ENCODE measurements at places on chromosomes 12 and 14.
A peak's percentile ranks its signal among the peaks of the same experiment; 100 is the strongest.

- no peak for DNase-seq
Observed at GRCh38 chr14:41699486-41699885, 92.8 kb downstream of the LRFN5 start.

DNA sequence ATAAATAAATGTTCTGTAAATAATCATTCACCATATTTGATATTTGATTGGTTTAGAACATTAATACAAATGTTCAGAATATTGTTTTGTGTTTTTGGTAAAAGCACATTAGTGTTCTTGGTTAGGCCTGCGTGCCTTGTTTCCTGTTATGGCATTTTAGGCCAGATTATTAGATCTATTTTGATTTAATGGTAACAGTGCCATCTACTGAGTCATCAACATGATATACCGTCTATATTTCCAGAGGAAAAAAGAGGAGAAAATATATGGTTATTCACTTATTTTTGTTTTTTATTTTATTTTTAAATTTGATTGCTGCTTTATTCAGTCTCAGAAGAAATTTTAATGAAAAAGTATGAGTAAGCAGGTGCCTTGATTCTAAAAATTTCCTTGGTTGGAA lies 60.3 kb downstream of the GPHN start:
- no peak for DNase-seq

- no peak for DNase-seq
Observed at GRCh38 chr12:127822809-127823411, 444.1 kb upstream of the TMEM132C start.

GRCh38 chr14:96231056-96231455 lies 25.0 kb upstream of the BDKRB1 start:
- no peak for DNase-seq

DNA sequence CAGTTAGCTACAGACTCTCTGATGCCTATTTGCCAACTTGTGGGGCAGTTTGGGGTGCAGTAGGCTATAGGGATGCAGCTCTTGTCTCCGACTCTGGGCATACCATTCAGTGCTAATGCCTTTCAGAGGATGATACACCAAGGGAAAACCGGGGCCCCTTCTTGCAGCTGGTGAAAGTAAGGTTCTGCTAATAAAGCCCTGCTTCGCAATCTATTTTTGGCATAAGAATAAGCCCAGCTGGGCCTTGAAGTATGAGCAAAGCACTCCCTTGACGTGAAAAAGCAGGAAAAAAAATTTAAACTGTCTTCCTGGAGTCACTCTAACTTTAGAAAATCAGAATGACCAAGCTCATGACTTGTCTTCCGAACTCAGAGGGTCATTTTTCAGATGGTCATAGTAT lies 124.1 kb upstream of the RBM19 start:
- DNase-seq: no peak

GRCh38 chr14:72480464-72481243 lies 413.2 kb downstream of the DPF3 start:
- DNase-seq: no peak

- DNase-seq: no peak
Observed at GRCh38 chr12:3684449-3685051, 68.4 kb downstream of the CRACR2A start.

DNA sequence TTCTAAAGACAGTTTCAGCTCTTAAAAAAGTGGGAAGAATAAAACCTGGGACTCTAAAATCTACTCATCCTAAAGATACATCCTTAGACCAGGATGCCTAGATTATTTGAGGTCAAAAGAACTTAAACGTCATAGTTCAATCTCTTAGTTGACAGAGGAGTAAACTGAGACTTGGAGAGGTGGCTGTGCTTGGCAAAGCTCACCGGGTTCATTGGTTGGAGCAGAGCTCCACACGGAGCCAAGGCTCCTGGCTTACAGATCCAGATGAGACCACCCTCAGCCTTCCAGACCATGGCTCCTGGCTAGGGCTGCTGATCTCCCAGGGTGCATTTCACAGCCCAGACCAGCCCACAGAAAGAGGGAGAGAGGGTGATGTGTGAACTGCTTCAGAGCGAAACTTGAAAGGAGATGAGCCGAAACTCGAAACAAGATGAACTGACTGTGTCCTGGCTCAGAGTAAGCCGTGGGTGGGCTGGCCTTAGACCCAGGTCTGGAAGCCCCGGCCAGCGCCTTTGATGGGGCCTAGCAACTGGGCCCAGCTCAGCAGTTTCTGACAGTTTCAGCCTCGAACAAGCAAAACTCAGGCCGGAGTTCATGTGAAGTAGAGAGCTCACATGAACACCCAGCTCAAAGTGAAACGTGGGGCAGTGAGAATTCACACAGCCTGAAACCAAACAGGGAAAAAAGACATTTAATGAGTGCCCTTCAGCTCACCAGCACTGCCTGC lies 1044.8 kb downstream of the BCL11B start:
- peak; percentile 26 for DNase-seq

DNA sequence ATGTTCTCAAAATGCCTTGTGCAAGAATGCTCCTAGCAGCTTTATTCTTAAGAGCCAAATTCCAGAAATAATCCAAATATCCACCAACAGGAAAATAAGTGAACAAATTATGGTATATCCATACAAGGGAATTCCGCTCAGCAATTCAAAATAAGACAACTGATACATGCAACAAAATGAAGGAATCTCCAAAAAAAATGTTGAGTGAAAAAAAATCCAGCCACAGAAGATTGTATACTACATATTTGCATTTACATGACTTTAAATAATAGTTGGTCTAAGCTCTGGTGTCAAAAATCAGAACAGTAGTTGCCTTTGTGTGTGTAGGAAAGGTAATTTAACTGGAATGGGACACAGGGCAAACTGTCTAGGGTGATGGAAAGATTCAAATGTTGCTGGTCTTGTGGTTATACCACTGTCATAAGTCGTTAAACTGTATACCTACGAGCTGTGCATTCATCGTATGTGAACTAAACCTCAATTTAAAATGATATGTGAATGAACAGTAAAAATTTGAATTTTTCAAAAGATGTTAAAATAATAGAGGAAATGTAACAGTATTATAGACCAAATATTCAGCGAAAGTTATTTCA lies 3.2 kb downstream of the CD69 start:
- no peak for DNase-seq

DNA sequence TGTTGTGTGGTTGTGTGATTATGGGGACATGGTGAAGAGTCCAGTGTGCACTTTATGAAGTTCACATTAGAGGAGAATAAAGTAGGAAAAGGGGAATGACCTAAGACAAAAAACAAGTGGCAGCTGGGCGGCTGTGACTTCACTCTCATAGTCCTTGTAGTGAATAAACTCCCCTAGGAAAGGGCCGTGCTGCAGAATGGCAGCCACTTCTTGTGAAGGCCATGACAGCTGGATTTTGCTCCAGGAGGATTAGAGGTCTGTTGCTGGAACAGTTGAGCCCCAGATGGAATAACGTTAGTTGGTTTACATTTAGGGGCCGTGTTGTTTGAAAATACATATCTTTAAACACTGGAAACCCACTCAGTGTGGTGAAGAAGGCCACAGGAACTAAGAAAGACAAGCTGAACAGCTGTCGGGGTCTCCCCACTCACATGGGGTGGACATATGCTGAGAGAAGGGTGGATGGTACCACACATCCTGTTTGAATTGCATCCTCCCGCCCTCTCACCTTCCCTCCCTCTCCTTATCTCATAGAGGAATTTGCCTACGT lies 276.9 kb downstream of the CACNA1C start:
- no peak for DNase-seq

DNA sequence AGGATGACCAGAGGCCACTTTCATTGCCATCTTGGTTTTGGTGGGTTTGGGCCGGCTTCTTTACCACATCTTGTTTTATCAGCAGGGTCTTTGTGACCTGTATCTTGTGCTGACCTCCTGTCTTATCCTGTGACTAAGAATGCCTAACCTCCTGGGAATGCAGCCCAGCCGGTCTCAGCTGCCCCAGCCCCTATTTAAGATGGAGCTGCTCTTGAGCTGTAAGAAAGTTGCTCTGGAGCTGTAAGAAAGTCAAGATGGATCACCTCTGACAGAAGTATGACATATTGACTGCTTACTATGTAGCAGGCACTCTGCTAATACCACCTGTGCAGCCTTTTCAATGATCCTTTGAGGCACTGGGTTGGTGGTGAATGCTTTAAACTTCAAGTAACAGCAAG lies 52.1 kb downstream of the RIN3 start:
- no peak for DNase-seq

DNA sequence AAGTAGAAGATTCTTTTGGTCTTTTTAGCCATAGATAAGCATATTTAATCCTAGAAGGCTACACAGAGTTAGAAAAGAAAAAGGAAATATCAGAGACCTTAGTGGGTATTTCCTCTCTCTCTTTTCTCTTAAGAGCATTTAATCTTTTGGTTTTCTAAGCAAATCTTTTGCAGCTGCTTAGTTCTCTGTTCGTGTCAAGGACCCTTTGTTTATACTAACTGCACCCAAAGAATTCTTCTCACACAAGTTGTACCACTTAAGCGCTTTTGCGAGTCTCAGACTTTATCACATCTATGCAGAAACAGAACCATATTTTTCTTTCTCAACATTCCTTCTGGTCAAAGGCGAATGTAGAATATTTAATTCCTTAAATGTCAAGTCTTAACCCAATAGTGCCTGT lies 17.9 kb upstream of the NID2 start:
- DNase-seq: no peak

GRCh38 chr12:5172886-5173285 lies 129.2 kb downstream of the KCNA5 start:
- no peak for DNase-seq

GRCh38 chr12:90939382-90939781 lies 15.6 kb downstream of the CCER1 start:
- DNase-seq: no peak

DNA sequence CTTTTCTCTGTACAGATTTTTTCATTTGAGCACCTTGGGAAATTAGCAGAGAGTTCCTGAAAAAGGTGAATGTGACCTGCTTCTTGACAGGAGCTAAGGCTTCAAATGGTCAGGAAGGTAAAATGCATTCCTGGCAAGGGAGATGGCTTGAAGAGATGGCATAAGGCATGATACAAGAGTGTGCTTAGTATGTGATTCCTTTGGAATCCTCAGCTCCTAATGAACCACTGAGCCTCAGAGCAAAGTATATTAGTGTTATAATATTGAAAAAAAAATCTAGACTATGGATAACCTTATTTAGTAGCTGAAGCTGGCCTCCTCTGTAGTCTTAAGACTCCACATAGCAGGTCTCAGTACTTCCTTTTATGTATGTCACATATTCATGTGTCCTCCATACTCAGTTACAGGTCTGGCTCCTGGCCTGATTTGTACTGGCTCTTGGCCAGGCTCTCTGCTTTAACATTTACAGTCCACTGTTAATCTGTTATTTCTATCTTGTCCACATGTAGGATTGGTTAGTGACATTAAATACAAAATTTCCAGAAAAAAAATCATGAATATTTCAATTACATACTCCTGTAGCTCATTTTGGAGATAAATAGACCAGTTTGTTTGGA lies 17.9 kb downstream of the TOGARAM1 start:
- DNase-seq: no peak

- DNase-seq: peak; percentile 19
Observed at GRCh38 chr12:92502417-92503028, 200.3 kb upstream of the PLEKHG7 start.

- peak; percentile 22 for DNase-seq
Observed at GRCh38 chr12:113055594-113056380, 743 bp upstream of the DTX1 start.

DNA sequence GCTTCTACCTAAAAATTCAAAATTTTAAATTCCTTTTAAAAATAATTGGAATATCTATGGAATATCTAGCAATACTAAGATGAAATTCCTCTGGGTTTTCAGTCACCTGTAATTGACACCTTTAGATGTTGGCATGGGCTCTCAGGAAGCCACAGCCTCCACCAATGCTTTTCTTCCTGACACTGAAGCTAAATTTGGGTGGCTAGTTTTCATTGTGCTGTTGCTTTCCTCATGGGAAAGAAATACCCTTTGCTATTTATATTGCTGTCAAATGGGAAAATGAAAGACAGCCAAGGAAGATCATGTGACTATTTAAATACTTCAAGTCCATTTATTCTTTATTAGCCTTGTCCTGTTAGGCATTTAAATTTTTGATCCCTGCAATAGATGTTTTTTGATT lies 313.0 kb downstream of the NAV3 start:
- no peak for DNase-seq

DNA sequence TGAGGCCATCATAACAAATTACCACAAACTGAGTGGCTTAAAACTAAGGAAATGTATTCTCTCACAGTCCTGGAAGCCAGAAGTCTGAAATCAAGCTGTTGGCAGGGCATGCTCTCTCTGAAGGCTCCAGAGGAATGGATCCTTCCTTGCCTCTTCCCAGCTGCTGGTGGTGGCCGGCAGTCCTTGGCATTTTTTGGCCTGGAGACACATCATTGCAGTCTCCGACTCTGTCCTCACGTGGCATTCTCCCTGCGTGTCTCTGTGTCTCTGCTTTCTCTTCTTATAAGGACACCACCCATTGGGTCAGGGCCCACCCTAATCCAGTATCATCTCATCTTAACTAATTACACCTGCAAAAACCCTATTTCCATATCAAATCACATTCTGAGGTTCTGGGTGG lies 206.1 kb downstream of the SLC41A2 start:
- DNase-seq: no peak

DNA sequence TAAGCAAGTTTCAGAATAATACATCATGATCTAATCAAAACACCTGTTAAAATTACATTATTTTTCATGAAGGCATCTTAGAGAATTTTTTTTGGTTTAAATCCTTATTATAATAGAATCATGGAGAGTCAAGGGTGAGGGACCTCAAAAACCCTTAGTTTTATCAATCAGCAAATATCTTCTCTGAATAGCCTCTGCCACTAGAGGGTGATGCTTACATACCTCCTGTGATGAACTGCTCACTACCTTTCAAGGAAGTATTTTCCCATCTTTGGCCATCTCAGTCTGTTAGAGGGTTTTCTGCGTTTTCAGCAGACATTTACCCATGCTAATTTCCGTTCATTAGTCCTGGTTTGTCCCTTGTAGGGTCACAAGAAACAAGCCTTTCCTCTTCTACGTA lies 200.2 kb downstream of the TRHDE start:
- no peak for DNase-seq

DNA sequence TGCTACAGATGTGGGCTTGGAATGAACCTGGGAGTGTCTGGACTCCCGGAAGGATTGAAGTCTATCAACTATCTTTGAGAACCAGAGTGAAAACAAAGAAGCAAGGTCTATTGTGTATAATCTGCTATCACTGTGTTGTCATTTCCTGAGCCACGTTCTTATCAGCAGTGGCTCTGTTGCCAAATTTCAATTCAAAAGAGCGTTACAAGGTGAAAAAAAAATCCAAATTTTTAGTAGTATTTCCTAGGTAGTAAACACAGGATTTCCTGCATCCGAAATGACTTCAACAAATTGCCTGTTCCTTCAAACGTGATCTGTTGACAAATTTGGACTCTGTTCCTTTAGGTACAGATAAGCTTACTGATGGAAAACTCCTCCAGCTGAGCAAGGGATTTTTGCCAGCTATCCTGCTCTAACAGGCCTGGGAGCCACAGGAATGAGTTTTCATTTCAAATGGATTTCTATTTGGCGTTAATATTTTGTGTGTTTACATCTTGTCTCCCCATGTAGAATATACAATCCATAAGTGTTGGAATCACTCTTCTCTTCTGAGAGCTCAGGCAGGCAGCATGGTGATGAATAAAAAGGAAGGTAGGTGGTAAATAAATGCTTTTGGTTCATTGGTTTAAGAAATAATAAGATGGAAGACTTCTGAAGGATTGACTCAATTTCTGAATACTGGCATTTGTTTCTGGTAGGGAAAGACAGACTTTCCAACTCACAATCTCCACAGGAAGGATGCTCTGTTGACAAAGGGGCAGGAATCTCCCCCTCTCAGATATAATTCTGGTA lies 58.5 kb downstream of the GPR135 start:
- DNase-seq: no peak

GRCh38 chr14:25537846-25538455 lies 488.0 kb upstream of the STXBP6 start:
- DNase-seq: no peak
